ENCODE measurements at places on chromosomes 7 and 10.

- DNase-seq, result no peak
Measured at GRCh38 chr10:130179640-130180039, 43.4 kb downstream of the GLRX3 start.

DNA sequence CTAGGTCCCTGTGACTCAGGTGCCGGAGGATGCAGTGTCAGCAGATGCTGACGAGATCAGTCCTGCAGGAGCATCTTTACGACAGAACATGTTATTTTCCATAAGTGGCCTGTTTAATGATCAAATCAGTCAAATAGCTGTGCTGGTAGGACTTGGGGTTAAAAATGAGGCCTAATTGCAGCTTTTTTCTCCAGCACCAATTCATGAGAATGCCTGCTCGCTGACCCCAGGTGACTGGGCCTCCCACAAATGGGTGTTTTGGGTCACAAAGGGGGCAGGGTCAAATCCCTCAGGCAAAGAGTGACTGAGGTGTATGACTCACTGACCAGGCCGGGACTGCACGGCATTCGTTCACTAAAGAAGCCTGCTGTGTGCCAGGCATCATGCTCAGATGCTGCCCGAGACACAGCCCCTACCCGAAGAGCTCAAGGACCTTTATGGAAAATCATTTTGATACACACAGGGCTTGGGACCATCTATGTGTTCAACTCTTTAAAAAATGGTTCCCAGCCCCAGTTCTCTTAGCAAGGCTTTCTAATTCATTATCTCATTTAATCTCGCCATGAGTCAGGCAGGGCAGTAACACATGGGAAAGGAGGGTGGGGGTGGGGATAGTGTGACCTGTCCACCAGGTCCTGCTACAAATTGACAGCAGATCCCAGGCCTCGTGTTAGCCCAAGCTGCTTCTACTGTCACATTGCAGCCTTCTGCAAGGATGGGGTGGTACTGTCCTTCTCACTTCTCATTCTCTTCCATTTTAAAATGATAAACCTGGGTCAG, 21.1 kb downstream of the ZNF775 start:
- DNase-seq, result no peak

DNA sequence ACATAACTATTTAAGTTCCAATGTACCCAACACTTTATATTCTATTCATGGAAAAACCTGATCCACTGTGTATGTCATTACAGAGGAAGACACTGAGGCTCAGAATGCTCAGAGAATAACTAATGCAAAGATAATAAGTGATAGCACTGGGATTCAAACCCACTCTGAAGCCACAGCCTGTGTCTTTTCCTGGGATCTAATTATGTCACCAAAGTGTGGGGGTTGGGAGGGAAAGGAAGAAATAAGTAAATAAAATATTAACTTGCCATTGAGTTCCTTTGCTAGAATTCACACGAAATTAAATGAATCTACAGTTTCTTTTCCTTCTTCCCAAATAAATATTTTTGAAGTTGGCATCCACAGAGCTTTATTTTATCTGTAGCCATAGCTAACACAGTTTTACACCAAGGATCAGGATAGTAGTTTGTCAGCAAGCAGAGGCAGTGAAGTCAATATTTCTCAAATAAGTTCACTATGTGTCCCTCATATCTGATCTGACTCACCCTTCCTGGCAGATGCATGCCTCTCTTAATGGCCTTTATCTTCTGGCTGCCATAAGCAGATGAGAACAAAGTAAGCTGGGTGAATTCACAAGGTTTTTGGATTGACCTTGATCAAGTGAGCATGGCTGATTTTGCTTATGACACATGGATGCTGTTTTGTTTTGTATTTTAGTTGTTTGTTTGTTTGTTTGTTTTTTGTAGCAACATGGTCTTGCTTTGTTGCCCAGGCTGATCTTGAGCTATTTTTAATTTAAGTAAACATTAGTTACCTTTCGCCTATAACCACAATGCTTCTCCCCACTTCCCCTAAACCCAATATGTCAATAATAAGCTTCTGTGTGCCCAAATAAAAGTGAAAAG, 6.3 kb downstream of the RAPGEF5 start:
- no peak for DNase-seq

DNA sequence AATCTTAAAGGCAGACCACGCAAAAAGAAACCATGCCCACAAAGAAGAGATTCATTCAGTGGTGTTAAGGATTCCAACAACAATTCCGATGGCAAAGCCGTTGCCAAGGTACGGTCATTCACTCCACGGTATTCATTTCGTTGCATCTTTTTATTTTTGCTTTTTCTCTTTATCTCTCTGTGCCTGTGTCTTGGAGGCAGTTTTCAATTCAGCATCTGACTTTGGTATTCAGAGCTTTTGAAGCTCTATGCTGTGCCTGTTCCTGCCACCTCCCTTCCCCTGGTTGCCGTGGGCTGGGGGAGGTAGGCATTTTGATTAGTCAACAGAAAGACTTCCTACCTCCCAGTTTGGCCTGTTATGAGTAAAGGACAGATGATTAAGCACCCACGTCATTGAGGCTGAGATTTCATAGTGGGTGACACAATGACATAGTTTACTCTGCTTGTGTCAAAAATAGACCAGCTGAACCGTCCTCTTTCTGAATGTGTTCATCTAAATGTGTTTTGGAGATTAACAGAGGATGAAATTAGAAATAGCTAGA, 149.5 kb downstream of the ARID5B start:
- DNase-seq, result no peak

DNA sequence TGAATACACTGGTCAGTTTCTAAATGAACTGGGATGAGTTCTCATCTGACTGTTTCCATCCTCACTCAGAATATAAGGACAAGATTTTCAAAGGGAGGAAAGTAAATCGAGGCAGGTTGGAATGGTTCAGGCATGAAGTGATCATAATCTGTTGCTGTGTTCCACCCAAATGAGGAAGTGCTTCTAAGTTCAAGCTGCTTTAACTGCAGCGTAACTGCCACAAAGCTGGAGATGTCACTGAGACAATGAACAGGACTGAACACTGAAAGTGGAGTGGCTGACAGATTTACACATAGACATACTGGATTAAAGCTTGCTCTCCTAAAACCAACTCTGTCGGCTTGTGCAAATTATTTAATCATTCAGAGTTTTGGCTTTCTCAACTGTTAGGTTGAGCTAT, 66.6 kb downstream of the GPR37 start:
- no peak for DNase-seq

GRCh38 chr10:7239312-7239985, 171.4 kb downstream of the SFMBT2 start:
- DNase-seq, result no peak

- DNase-seq, result no peak
Measured at GRCh38 chr7:143415742-143416397, 7.2 kb upstream of the EPHA1 start.

GRCh38 chr10:131451407-131452015, 140.0 kb upstream of the TCERG1L start:
- DNase-seq, result no peak

Measured in stimulated activated CD8-positive, alpha-beta memory T cell treated with anti-CD3 and anti-CD28 coated beads, Interleukin-4, amount 100 ng/mL, for 1 hour (primary cell).